ENCODE measurements at places on chromosomes 3 and 15.
A peak's percentile ranks its signal among the peaks of the same experiment; 100 is the strongest.

DNA sequence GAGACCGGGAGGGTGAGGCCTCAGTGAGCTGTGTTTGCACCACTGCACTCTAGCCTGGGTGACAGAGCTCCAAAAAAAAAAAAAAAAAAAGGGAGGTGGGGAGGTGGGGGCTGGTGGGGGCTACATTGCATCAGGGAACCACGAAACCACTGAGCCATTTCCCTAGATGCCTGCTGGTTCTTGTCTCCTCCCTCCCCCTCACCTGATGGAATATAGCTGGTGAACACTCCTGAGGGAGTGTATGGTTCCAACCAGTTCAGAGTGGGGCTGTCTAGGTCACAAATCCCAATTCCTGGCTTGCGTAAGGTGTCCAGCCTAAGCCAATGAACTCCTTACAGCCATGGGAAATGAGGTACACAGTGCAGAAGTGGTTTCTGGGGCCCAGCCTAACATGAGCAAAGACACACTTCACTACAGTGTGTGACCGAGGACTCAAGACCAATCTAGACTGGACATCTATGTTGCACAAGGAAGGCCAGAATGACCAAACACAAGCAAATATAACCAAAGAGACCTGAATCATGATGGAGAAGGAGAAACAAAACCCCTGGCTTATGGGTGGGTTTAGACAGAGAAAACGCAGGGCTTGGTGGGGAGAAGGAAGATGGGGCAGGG is 39.1 kb upstream of the OSBPL11 start:
- DNase-seq: no peak

GRCh38 chr3:173410436-173410835 is 12.9 kb downstream of the NLGN1 start:
- no peak for DNase-seq

- DNase-seq: no peak
These were observed 26.5 kb upstream of the TIMP4 start for GRCh38 chr3:12185172-12185710.

- DNase-seq: peak; percentile 2
These were observed 56.9 kb downstream of the CYP19A1 start for GRCh38 chr15:51281368-51281967.

- no peak for DNase-seq
These were observed 114.9 kb downstream of the IQCH start for GRCh38 chr15:67369359-67369998.

DNA sequence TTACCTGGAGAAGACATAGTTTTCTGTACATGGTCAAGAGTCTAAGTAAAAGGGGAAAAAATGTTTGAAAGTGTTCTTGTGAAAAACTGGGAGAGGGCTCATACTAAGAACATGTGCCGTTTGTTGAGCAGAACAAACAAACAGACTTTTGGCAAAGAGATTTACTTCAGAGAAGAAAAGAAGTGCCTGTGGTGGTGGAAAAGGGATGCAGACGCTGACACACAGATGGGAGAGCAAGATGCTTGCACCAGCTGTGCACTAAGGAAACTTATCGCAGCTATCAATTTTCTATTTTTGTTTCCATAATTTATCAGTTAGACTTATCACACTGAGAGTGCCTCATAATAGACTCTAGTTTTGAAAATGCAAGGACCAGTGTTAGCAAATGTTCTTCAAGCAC is 259.6 kb upstream of the PDZRN3 start:
- no peak for DNase-seq

- no peak for DNase-seq
These were observed 33.9 kb upstream of the MEX3B start for GRCh38 chr15:82079736-82080135.

DNA sequence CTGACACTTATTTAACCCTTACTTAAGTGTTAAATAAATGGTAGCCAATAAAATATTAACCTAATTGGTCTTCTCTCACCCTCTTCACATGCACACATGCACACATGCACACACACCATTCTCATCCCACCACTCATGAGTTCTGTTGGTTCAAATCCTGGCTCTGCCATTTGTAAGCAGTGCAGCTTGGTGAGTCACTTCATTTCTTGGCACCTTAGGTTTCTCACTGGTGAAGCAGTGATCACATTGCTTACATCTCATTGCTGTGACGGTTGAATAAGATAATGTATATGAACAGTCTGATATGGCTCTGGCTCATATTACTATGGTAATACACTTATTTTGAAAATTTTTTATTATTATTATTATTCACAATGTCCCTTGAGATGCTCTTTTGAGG is 33.8 kb downstream of the RIOX2 start:
- DNase-seq: no peak

DNA sequence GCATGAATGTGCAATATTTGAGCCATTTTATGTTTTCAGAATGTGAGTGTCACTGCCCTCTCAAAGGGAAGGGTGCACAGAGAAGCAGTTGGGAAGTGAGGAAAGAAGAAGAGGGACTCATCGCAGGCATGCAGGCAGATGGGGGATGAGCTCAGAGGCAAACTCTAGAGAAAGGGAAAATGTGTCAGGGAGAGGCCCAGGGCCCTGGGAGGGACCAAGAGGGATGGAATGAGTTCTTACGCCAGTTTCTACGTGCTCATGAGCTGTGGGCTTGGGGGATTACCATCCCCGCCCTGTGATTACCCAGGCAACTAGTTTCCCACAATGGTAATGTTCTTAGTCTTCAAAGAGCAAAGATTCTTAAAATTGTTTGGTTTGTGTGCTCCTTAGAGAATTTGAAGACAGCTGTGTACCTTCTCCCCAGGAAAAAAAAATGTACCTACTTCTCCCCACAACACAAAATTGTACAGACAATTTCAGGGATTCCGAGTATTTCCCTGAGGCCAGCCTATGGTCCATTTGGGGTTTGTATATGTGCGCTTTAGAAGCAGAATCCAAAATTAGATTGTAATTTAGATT is 17.8 kb downstream of the GCSAM start:
- DNase-seq: no peak

GRCh38 chr3:89145995-89146394 is 38.6 kb downstream of the EPHA3 start:
- no peak for DNase-seq

- DNase-seq: no peak
These were observed 27.6 kb downstream of the SLC28A1 start for GRCh38 chr15:84911879-84912660.

DNA sequence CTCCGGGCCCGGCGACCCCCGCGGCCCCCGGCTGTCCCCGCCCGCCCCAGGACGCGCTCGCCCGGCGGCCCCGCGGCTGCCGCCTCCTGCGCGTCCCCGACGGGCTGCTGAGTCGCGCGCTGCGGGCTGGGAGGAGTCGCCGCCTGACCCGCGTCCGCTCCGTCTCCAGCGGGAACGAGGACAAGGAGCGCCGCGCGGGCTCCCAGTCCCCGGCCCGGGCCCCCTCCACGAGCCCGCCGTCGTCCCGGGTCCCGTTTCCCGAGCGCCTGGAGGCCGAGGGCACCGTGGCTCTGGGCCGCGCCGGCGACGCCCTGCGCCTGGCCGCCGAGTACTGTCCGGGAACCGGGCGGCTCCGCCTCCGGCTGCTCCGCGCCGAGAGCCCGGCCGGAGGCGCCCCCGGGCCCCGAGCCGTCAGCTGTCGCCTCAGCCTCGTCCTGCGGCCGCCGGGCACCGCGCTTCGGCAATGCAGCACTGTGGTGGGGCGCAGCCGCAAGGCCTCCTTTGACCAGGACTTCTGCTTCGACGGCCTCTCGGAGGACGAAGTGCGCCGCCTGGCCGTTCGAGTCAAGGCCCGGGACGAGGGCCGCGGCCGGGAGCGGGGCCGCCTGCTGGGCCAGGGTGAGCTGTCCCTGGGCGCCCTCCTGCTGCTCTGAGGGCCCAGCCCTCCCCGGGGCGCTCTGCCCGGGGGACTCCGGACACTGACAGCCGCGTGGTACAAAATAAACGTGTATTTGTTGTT is 1.5 kb downstream of the C2CD4A start:
- no peak for DNase-seq

DNA sequence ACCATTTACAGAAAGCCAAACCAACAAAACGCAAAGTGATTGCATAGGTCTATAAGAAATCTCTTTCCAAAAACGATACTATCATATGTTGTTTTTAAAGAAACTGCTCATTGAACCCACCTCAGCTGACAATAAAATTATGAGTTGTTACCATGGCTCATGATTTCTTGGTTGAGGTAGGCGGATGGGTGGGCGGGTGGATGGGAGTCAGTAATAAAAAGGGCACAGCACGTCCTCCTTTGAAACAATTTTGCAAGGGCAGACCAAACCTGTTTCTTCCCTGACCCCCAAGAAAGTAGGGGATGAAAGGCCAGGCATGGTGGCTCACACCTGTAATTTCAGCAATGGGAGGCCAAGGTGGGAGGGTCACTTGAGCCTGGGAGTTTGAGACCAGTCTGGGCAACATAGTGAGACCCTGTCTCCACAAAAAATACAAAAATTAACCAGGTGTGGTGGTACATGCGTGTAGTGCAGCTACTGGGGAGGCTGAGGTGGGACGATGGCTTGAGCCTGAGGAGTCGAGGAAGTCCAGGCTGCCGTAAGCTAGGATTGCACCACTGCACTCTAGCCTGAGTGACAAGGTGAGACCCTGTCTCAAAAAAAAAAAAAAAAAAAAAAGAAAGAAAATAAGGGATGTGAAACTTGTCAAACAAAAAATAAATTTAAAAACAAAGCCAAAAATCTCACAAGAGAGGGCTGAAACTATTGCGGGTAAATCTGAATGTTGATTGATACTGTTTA is 2.1 kb downstream of the ABHD10 start:
- DNase-seq: no peak

DNA sequence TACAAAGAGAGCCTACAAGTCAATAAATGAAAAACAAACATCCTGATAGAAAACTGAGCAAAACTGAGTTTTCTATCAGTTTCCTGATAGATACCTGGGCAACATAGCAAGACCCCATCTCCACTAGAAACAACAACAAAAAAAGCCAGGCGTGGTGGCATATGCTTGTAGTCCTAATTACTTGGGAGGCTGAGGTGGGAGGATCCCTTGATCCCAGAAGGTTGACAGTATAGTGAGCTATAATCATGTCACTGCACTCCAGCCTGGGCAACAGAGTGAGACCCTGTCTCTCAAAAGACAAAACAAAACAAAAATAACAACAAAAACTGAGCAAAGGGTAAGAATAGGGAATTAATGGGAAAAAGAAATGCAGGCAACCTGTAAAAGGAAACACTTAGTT is 23.9 kb upstream of the UBE2E1 start:
- no peak for DNase-seq

DNA sequence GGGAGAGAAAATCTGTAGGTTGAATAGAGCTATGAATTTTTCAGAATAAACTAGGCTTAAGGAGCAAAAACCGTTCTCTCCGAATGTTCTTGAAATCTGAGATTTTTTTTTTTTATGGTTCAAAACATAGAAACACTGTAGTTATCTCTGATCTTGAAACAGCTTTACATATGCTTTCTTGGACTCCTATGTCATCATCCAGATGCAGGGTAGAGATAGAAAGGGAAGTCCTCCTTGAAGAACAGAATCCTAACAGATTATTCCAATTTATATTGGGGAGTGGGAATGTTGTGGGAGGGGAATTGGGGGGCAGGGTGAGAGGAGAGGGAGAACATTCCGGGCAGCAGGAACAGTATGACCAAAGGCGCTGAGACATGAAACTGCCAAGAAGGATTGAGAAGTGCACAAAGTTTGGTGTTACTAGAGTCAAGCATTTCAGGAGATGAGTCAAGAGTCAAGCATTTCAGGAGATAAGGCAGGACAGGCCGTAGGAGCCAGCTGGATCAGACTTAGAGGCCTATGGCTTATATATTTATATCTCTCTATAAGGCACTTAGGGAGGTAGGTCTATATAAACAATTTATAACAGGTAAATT is 21.9 kb upstream of the ST3GAL6 start:
- no peak for DNase-seq

GRCh38 chr3:38588371-38588971 is 61.0 kb downstream of the SCN5A start:
- DNase-seq: no peak

DNA sequence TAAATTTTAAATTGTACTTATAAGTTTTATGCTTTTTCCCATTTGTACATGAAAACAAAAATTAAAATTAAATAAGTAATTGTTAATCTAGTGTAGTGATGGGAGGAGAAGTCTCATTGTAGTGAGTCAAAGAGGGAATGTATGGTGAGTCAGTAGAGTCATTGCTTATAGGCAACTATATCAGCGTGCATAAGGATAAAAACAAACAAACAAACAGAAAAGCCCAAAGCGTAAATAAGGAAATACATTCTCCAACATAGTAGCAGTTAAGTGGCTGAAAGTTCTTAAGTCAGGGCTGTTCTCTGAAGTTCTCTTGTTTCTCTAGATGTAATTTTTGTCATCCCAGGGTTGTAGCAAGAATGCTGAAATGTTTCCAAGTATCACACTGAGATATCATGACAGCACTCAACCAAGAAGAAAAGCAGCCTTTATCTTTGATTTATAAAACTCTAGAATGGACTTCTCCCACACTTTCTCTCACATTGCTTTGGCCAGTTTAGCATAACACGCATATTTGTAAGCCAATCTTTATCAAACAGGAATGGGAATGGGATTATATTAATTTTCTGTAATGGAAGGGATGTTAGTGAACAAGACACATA is 184.1 kb upstream of the TP63 start:
- no peak for DNase-seq

- no peak for DNase-seq
These were observed 18.6 kb downstream of the WDR76 start for GRCh38 chr15:43845421-43845820.

DNA sequence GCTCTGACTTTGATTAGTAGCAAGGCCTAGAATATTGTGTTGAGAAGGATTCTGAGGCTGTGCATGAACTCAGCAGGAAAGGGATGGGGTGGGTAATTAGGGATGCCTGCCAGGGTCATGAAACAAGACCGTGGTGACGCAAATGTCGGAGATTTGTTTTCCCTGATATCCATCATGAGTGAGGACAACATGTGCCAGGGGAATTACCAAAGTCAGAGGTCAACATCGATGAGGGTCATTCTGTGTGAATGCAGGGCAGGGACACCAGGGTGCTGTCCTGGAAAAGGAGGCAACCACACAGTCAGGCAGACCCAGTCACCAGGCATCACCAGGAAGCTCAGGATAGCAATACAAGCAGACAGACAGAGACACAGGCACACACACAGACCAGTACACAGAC is 52.2 kb downstream of the SLCO2A1 start:
- DNase-seq: no peak
